ENCODE measurements at places on chromosomes 5 and 9. TPM values are rescaled to one million over a fixed set of nuclear protein-coding genes. Genes with fewer than 3 reads are reported as not detected.

The ITK gene
- 0.58 TPM for polyA plus RNA-seq

The MARCOL gene
- not detected for polyA plus RNA-seq

The CLIC3 gene
- polyA plus RNA-seq, result 351 TPM

The CA9 gene
- polyA plus RNA-seq, result 0.18 TPM

The FGF18 gene
- polyA plus RNA-seq, result 0.06 TPM

The GDNF gene
- 0.20 TPM for polyA plus RNA-seq

The ARHGEF28 gene
- 5.9 TPM for polyA plus RNA-seq

The SAP30L gene
- polyA plus RNA-seq, result 16.3 TPM

The LHX6 gene
- polyA plus RNA-seq, result 1.0 TPM

The HEMGN gene
- not detected for polyA plus RNA-seq

The OR13D1 gene
- polyA plus RNA-seq, result not detected

The PLAC8L1 gene
- polyA plus RNA-seq, result 0.22 TPM

The FCN2 gene
- polyA plus RNA-seq, result 0.16 TPM

The GRIA1 gene
- polyA plus RNA-seq, result 0.01 TPM

The ADAMTS12 gene
- 0.06 TPM for polyA plus RNA-seq

The F2RL2 gene
- polyA plus RNA-seq, result 0.21 TPM

The RGMB gene
- 2.6 TPM for polyA plus RNA-seq
